Hepatocyte (in vitro differentiated cells): ENCODE measurements at places on chromosomes 3 and 15.

- no peak for DNase-seq
These were observed 166.7 kb downstream of the STT3B start for GRCh38 chr3:31699309-31699953.

GRCh38 chr15:34336231-34336990 lies 1.2 kb downstream of the SLC12A6 start:
- no peak for DNase-seq

DNA sequence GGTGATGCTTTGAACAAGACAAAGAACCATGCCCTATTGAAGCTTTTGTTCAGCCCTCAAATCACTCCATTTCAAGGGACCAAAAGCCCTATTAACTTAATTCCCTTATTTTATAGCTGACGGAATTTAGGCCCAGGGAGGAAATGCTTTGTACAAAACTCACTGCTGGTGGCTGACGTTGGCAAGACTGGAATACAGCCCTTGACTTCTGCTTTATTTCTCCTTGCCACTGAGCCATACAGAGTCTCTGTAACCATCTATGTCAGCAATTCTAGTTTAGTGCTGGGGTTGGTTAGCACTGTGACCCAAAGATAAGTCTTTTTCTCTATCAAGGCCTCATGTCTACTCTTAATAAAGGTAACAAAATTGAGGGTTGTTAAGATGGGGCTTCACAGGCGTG lies 316.1 kb upstream of the TPRG1 start:
- no peak for DNase-seq

GRCh38 chr15:85518979-85519761 lies 138.8 kb downstream of the AKAP13 start:
- DNase-seq: no peak

DNA sequence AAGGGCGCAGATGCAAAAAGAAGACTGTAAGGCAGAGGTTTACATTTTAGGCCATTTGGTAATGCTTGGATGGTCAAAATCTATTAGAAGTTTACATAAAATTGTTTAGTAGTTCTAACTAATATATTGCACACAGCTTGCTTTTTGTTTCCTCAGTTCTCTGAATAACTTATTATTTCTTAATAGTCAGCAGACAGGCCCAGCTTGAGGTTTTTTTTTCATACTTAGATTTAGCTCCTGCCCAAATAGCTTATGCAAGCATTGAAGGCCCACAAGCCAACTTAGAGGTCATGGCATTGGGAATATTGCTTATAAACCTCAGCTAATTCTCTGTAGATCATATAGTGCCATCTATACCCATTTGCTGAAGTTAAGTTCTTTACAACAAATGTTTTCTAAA lies 172.5 kb downstream of the RAP2B start:
- no peak for DNase-seq

DNA sequence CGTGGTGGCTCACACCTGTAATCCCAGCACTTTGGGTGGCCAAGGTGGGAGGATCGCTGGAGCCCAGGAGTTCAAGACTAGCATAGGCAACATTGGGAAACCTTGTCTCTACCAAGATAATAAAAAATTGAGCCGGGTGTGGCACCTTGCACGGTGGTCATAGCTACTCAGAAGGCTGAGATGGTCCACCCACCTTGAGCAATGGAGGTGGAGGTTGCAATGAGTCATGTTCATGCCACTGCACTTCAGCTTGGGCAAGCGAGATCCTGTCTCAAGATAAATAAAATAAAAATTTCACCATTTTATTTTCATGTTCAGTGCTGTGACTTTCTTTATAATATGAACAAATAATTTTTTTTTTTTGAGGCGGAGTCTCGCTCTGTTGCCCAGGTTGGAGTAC lies 12.5 kb downstream of the MAPK6 start:
- peak; percentile 28 for DNase-seq

DNA sequence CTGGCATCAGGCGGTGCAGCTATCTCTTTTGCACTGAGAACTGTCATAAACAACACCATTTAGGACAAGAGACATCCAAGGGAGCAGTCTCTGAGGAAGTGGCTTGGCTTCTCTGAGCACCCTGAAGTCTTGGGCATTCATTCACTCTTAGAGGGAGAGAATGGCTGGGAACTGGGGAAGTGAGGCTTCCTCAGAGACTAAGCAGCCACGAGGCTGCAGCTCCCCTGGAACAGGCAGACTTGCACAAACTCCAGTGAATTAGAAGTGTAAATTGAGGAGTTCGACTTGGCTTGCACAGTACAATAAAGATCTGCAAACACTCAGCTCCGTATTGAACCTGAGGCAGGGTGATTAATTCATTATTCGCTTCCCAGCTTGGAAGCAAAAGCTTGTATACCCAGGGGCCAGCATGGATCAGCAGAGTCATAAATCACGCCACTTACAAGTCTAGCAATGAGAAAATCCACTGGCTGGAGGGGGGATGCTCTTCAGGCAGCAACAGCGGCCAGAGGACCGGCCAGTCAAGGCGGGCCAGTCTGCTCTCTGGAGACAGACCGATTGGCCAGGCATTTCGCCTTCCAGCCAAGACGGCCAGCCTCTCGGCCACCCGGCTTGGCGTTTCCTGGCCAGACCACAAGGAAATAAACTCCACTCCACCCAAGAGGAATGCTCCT lies 118.8 kb upstream of the ADPGK start:
- DNase-seq: peak; percentile 33

GRCh38 chr3:17033516-17034168 lies 148.9 kb downstream of the PLCL2 start:
- no peak for DNase-seq

DNA sequence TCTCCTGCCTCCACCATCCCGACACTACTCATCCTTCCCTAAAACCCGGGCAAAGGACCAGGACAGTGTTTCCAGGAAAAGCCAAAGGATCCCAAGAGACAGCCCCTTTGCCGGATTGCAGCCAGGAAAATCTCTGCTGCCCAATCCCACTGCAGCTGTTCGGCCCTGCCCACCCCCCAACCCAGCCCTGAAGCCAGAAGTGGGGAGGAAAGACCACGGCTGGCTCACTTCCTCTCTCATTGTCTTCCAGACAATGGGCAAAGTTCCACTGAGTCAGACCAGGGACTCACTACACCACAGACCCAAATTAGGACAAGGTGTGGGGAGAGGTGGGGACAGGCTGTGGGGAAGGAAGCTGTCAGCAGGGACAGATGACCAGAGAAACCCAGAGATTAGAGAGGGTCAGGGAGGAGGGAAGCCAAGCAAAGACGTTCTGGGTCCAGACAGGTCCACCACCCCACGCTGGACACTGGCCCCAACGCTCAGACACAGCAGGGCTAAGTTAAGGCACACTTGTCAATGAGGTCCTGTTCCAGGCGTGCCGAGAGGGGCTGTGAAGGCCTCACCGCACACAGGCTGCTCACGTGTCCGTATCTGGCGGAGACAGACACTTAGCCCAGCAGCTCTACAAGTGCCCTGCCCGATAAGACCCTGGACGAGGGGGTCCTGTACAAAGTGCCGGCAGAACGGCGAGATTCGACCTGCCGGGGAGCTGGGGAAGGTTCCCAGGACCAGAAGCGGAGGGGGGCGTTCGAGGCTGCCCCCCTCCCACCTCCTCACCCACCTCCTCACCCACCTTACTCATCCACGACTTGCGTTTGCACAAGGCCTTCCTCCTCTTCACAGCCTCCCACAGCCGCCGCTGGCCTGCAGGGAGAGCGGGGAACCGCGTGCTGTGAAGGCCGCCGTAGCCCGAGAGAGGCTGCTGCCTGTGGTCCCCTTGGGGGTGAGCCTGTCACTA lies 21.9 kb downstream of the TNK2 start:
- DNase-seq: no peak

GRCh38 chr3:127735767-127736693 lies 63.3 kb downstream of the ABTB1 start:
- peak; percentile 68 for DNase-seq

GRCh38 chr15:28082891-28083684 lies 16.0 kb downstream of the OCA2 start:
- peak; percentile 81 for DNase-seq

GRCh38 chr3:163561151-163561550 lies 1517.1 kb downstream of the SI start:
- no peak for DNase-seq

DNA sequence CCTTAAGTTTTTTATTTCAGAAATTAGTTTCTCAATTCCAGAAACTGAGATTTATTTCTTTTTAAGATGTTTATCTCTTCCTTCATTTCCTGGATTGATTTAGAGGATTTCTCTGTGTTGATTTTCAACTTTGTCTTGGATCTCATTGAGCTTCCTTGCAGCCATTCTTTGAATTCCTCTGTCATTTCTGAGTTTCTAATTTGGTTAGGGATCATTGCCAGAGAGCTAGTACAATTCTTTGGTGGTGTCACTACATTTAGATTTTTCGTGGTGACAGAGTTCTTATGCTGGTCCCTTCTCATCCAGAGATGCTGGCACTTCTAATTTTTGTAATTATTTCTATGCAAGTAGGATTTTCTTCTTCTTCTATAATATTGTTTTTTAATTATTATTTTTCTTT lies 691.1 kb upstream of the NAALADL2 start:
- DNase-seq: no peak

GRCh38 chr3:109803274-109803673 lies 465.9 kb upstream of the DPPA4 start:
- DNase-seq: no peak
